Left lung (tissue), 14 donors: ENCODE measurements at places on chromosomes 11 and 22. TPM values are rescaled to one million over a fixed set of nuclear protein-coding genes. Genes with fewer than 3 reads are reported as not detected.

MYEOV gene
- polyA plus RNA-seq = 0.41 TPM

OAF gene
- polyA plus RNA-seq = 22.7 TPM

TECTA gene
- polyA plus RNA-seq = 2.4 TPM

PRG2 gene
- polyA plus RNA-seq = 1.7 TPM

RTL10 gene
- 18.4 TPM for polyA plus RNA-seq

DNA sequence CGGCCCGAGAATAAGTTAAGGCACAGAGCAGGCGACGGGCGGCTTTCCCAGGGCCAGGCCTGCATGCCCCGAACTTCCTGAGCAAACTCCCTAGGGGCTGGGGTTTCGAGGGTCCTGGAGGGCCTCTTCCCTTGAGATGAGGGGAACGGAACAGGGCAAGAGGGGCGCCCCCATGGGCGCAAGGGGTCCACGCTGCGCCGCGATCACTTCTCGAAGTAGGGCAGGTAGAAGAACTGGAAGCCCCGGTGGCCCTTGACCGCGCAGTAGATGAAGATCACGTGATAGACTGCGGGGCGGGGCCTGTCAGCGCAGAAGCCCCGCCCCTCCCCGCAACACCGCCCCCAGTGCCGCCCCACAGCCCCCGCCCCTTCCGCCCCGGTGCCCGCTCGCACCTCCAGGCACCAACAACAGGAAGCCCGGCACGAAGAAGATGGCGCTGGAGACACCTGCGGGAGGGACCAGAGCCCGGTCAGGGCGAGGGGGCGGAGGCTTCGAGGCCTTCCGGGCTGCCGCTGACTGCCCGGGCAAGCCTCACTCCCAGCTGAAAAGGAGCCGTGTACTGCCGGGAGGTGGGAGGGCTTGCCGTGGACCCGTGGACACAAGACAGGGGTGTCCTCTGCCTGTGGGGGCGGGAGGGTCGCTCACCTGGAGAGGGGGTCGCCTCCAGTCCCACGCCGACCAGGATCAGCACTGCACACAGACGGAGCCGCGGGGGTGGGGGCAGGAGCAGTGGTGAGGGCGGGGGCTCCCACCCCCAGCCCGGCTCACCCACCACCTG is 4.5 kb downstream of the TMEM134 start:
- peaks cover 47% of the 10 kb centered on the region for H3K4me1 ChIP-seq
- peak overlapping the region; percentile 84 for H3K27ac ChIP-seq
- no peaks in the 10 kb centered on the region for H3K27me3 ChIP-seq
- H3K4me3 ChIP-seq = peak overlapping the region; percentile 46

DNA sequence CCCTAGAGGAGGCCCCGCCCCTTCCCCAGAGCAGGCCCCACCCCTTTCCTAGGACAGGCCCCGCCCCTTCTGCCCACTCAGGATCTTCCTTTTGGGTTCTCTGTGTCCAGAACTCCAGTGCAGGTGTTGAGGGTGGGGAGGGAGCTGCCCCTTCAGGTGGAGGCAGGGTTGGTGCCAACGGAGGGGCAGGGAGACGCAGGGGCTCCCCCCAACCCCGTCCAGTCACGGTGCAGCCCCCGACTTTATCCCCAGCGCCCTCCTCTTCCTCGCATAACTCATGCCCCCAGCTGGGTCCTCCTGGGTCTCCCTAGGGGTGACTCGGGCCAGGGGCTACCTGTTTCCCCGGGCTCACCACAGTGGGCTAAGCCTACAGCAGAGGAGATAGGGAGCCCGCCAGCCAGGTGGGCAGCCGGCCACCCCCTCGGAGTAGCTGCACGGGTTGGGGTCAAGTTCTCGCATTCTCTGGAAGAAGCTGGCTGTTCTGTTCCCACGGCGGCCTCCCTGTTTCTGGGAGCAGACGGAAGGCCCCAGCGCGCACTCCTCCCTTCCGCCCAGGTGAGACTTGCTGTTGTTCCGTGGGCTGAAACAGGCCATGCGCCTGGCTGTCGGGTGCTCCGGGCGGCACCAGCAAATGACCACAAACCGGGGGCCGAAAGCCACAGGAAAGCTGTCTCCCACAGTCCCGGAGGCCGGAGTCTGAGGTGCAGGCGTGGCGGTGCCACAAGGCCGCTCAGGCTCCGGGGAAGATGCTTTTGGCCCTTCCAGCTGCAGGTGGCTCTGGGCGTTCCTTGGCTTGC is 38.9 kb downstream of the MUC2 start:
- H3K27ac ChIP-seq = no peak overlapping the region
- no peaks in the 10 kb centered on the region for H3K36me3 ChIP-seq
- peaks cover 20% of the 10 kb centered on the region for H3K27me3 ChIP-seq
- no peak for DNase-seq
- H3K4me1 ChIP-seq = no peaks in the 10 kb centered on the region

DNA sequence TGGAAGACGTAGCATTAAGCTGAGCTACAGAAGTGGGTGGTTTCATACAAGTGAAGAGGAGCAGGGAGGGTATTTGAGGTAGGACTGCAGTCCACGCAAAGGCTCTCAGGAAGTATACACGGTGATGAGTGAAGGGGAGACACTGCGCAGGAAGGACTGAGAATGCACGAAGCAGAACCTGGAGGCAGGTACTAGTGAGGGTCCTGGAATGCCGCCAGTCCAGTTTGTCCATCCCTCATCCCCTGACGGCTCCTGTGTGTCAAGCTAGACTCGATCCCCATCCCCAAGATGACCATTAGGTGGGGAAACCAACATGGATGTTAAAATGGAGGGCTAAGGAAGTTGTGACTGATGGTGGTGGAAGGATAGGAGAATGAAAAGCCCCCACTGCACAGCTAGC is 23.8 kb downstream of the ART5 start:
- H3K4me1 ChIP-seq = peaks cover 5% of the 10 kb centered on the region
- DNase-seq = no peak
- no peaks in the 10 kb centered on the region for H3K27me3 ChIP-seq
- H3K27ac ChIP-seq = no peak overlapping the region
- H3K36me3 ChIP-seq = no peaks in the 10 kb centered on the region

GRCh38 chr11:114131461-114131864 is 72.0 kb downstream of the ZBTB16 start:
- H3K4me1 ChIP-seq = peaks cover 39% of the 10 kb centered on the region
- no peak overlapping the region for H3K4me3 ChIP-seq
- no peaks in the 10 kb centered on the region for H3K27me3 ChIP-seq
- no peak for DNase-seq

DNA sequence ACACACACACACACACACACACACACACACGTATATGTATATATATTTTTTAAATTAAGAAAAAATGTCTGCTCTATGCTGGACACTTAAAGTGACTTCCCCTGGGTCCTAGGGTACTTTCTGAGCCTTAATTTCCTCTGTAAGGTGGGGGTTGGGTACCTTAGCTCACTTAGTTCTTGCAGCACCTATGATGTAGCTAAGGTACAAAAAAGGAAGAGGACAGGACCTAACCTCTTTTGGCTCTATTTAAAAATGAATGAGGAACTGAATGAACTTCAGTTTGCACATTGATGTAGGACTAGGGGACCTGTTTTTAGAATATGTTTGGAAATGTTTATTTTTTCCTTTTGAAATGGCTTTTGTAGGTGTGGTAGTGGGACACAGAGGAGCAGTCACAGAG is 11.1 kb downstream of the SREBF2 start:
- no peaks in the 10 kb centered on the region for H3K27me3 ChIP-seq
- peak overlapping the region; percentile 61 for H3K27ac ChIP-seq
- H3K36me3 ChIP-seq = no peaks in the 10 kb centered on the region
- no peak overlapping the region for H3K4me3 ChIP-seq

- peaks cover 70% of the 10 kb centered on the region for H3K36me3 ChIP-seq
- no peak overlapping the region for H3K4me3 ChIP-seq
- DNase-seq = no peak
- no peaks in the 10 kb centered on the region for H3K27me3 ChIP-seq
- H3K4me1 ChIP-seq = no peaks in the 10 kb centered on the region
Measured at GRCh38 chr22:26779108-26779507, 121.7 kb downstream of the MIAT start.

DNA sequence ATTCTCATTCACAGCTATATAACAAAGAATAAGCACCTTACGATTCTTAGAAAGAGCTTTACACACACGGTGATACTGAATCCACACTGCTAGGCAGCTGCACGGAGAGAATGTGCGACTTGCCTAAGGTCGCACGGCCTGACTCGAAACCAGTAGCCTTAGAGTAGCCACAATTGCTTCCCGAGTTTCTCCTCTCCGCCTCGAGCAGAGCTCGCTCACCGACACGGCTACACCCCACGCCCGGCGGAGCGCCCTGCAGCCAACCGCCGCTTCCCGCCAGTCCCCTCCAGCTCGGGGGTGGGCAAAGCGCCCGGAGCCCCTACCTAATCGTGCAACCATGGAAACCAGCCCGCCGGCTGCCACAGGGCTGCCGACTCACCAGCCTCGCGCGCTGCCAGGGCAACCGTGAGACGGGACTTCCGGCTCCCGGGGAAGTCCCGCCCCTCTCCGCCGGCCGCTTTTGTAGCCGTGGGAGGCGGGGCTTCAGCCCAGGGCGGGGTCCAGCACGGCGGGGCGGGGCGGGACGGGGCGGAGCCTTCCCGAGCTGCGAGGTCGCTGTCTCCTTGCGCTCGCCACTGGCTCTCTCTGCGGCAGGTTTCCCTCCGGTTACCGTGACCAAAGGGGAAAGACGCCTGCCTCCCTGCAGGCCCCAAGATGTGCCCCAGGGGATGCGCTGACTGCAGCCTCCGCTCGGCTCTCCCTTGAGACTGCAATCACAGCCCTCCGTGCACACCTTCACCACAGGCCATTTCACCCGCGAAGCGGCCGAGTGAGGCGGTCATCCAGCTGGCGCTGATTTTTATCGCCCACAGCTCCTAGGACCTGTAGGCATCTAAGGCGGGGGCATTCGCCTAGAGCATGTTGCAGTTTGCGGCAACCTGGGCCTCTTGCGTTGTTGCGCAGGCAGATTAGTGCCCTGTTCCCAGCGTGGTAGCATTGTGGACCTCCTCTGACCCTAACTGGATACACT is 1.1 kb downstream of the BSCL2 start:
- H3K4me1 ChIP-seq = peaks cover 61% of the 10 kb centered on the region
- no peaks in the 10 kb centered on the region for H3K27me3 ChIP-seq
- DNase-seq = peak; percentile 86
- H3K4me3 ChIP-seq = peak overlapping the region; percentile 80
- H3K27ac ChIP-seq = peak overlapping the region; percentile 77

DNA sequence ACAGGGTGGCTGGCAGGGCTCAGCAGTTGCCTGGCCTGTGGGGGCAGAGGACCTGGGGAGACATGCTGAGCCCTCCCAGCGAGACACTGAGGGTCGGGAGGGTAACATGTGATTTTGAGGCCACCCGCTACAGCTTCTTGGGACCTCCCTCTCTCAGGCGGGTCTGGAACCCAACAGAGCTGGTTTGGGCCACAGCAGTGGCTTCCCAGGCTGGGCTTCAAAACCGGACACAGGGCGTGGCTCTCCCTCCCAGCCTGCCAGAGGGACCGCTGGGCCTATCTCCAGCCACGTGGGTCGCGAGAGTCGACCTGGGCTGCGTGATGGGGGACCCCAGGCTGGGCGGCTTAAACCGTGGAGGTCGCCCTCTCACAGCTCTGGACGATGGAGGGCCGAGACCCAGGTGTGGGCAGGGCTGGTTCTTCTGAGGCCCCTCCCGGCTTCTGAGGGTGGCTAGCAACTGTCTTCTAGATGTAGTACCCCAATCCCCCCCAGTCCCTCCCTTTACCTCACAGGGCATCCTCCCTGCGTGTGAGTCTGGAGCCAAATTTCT is 91.7 kb downstream of the KCNQ1 start:
- no peak overlapping the region for H3K27ac ChIP-seq
- H3K4me1 ChIP-seq = peaks cover 7% of the 10 kb centered on the region
- no peak overlapping the region for H3K4me3 ChIP-seq
- DNase-seq = peak; percentile 24
- no peaks in the 10 kb centered on the region for H3K36me3 ChIP-seq
- H3K27me3 ChIP-seq = no peaks in the 10 kb centered on the region

GRCh38 chr11:30015725-30016412 is 961 bp downstream of the KCNA4 start:
- H3K27ac ChIP-seq = no peak overlapping the region
- no peak overlapping the region for H3K4me3 ChIP-seq
- no peak for DNase-seq
- no peaks in the 10 kb centered on the region for H3K36me3 ChIP-seq

DNA sequence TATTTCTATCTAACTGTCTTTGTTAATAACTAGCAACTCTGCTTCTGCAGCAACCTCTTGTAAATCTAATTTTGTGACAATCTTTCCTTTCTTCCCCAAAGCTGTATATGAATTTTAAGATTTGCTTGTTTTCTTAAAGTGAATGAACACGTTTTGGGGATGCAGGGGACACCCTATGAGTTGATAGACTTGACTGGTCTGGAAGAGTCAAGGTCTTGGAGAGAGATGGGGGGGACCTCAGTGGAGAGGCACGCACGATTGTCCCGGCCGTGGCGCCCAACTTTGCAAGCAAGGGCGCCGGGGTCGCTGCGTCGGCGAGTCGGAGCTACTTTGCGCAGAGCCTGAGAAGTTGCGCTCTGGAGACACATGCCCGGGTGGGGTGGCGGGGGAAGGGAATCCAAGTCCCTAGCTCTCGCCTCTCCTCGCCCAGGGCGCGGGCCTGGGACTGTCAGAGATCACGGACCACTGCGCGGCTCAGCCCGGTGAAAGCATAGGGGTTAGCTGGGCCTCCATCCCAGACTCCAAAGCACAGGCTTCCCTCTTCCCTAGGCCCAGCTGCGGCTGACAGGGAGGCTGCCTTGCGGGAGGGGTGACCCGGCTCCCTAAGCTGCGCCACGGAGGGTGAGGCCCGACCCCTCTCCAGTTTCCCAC is 854 bp downstream of the ABCC8 start:
- no peak for DNase-seq
- no peak overlapping the region for H3K27ac ChIP-seq
- peak overlapping the region; percentile 1 for H3K4me3 ChIP-seq
- no peaks in the 10 kb centered on the region for H3K36me3 ChIP-seq
- no peaks in the 10 kb centered on the region for H3K4me1 ChIP-seq

DNA sequence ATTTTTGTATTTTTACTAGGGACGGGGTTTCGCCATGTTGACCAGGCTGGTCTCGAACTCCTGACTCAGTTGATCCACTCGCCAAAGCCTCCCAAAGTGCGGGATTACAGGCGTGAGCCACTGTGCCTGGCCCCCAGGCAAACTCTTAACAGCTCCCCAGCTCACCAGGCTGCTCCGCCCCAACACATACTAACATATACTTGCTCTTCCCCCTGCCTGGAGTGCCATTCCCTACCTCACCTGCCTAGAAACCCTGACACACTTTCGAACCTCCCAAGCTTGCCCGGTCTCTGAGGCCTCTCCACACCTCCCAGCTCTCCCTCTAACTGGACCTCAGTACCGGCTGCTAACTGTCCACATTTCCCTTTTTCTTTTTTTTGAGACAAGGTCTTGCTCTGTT is 8.5 kb downstream of the MAP4K2 start:
- no peak overlapping the region for H3K4me3 ChIP-seq
- no peaks in the 10 kb centered on the region for H3K36me3 ChIP-seq
- DNase-seq = no peak
- H3K4me1 ChIP-seq = no peaks in the 10 kb centered on the region

GRCh38 chr11:110513259-110513801 is 83.6 kb downstream of the FDX1 start:
- H3K4me1 ChIP-seq = no peaks in the 10 kb centered on the region
- no peak overlapping the region for H3K27ac ChIP-seq
- no peaks in the 10 kb centered on the region for H3K27me3 ChIP-seq
- H3K36me3 ChIP-seq = no peaks in the 10 kb centered on the region
- DNase-seq = no peak
- H3K4me3 ChIP-seq = no peak overlapping the region
